ENCODE measurements at places on chromosomes 6 and 20.

- DNase-seq, result no peak
Measured at GRCh38 chr6:81561731-81562130, 190.8 kb downstream of the TENT5A start.

DNA sequence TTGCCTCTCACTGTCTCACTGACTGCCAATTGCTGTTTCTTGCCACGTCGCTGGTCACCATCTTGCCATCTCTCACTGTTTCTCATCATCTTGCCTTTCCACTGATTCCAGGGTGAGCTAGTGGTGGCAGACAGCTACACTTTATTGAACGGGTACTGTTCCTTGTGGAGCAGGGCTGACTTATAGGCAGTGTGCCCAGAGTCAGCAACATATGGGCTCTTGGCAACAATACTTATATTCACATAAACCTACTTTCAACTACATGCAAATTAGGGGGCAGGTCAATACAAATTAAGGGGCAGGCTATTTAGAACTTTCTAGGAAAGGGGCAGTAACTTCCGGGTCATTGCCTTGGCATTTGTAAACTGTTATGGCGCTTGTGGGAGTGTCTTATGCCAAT, 186.2 kb upstream of the SYNDIG1 start:
- DNase-seq, result no peak

DNA sequence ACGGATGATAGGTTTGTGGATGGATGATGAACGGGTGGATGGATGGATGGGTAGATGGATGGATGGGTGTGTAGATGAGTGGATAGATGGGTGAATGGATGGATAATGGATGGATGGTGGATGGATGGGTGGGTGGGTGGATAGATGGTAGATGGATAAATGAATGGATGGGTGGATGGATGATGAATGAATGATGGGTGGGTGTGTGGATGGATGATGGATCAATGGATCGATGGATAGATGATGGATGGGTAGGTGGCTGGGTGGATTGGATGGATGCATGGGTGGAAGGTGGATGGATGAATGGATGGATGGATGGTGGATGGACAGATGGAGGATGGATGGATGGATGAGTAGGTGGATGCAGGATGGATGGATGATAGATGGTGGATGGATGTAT, 394.1 kb downstream of the TAF4 start:
- DNase-seq, result no peak

DNA sequence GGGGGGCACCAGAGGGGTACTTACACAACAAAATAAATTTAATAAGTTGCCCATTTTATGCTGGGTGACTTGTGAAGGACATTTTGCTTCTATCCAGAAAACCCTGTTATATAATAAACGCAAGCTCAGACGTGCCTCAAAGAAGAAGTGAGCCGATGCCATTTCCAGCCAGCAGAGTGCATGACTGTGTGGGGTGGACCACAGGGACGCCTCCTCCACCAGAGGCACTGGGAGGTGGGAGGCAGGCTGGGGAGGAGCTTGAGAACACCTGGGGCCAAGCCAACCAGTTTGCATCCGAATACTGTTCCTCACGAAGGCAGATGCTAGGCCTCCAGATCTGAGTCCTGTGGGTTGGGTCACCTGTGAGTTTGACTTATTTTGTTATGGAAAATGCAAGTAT, 363.8 kb downstream of the RNGTT start:
- DNase-seq, result no peak

All from fibroblast of upper back skin (primary cell).